AG10803 (cell line): ENCODE measurements at places on chromosomes 1 and 21.

- no peak for DNase-seq
These were observed 696 bp downstream of the LSS start for GRCh38 chr21:46227811-46228344.

DNA sequence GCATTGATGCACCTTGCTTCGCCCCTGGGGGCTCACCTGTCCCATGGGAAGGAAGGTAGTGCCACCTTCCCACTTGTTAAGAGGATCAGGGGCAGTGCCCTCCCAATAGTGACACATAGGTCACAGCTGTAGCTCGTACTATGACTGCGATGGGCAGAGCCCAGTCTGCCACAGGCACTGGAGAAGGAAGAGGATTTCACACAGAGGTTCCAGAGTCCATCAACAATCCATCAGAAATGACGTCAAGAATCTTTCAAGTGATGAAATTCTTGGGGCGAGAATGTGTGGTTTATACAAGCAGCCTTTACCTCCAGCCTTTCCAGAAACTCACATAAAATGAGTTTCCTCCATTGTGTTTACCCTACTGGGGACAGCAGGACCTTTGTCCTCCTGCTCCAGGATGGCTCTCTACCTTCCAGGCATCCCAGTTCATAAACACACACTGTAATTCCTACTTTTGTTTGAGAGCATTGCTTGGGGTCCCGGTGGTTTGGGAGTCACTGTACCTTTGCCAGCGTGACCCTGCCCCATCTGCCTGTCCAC, 260.6 kb upstream of the VAMP3 start:
- DNase-seq: no peak

- DNase-seq: no peak
These were observed 25.2 kb upstream of the PRDX6 start for GRCh38 chr1:173451981-173452380.

- DNase-seq: peak; percentile 67
These were observed 122.6 kb upstream of the TNFSF4 start for GRCh38 chr1:173329726-173330125.

DNA sequence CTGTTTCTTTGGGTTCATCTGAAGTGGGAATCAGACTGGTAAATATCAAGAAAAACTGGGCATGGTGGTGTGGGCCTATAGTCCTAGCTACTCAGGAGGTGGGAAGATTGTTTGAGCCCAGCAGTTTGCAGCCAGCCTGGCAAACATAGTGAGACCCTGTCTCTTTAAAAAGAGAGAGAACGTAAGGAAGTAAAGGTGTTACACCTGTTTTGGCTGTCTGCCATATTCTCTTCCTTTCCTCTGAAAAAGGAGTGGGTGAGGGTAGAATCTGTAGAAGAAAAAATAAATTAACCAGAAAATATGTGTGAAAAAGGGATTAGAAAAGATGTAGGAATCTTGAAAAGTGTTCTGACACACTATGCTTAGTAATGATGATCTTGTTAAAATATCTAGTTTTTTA, 20.0 kb downstream of the AHCYL1 start:
- DNase-seq: no peak

- DNase-seq: no peak
These were observed 33.1 kb upstream of the COL6A2 start for GRCh38 chr21:46064870-46065214.

- peak; percentile 90 for DNase-seq
These were observed 37.7 kb upstream of the MAP10 start for GRCh38 chr1:232767305-232768074.
